Tibial nerve (tissue), 4 donors: ENCODE measurements at places on chromosomes 7 and 10. TPM values are rescaled to one million over a fixed set of nuclear protein-coding genes. Genes with fewer than 3 reads are reported as not detected.

GRCh38 chr10:48667960-48668590 lies 16.6 kb upstream of the WDFY4 start:
- no peaks in the 10 kb centered on the region for H3K36me3 ChIP-seq
- DNase-seq: no peak
- no peaks in the 10 kb centered on the region for H3K27me3 ChIP-seq
- H3K4me3 ChIP-seq: no peak overlapping the region
- peaks cover 7% of the 10 kb centered on the region for H3K4me1 ChIP-seq
- no peak overlapping the region for H3K27ac ChIP-seq

DNA sequence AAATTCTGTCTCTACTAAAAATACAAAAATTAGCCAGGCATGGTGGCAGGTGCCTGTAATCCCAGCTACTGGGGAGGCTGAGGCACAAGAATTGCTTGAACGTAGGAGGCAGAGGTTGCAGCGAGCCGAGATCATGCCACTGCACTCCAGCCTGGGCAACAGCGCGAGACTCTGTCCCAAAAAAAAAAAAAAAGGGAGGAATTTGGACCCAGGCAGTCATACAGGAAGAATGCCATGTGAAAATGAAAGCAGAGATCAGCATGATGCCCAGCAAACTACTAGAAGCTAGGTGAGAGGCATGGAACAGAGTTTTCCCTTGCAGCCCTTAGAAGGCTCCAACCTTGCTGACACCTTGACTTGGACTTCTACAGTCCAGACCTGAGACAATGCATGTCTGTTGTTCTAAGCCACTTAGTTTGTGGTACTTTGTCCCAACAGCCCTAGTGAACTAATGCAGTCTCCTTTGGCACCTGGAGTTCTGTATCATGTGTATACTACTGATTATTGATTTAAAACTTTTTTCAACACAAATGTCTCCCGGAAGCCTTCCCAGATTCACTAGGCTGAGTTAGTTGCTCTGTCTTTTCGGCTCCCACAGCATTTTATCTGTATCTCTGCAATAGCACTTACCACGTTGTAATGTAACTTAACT lies 10.2 kb upstream of the BAG3 start:
- H3K27me3 ChIP-seq: no peaks in the 10 kb centered on the region
- no peak overlapping the region for H3K27ac ChIP-seq
- no peaks in the 10 kb centered on the region for H3K36me3 ChIP-seq
- no peak for DNase-seq
- no peak overlapping the region for H3K4me3 ChIP-seq
- H3K4me1 ChIP-seq: no peaks in the 10 kb centered on the region

Gene ANKRD2
- total RNA-seq: 0.22 TPM

DNA sequence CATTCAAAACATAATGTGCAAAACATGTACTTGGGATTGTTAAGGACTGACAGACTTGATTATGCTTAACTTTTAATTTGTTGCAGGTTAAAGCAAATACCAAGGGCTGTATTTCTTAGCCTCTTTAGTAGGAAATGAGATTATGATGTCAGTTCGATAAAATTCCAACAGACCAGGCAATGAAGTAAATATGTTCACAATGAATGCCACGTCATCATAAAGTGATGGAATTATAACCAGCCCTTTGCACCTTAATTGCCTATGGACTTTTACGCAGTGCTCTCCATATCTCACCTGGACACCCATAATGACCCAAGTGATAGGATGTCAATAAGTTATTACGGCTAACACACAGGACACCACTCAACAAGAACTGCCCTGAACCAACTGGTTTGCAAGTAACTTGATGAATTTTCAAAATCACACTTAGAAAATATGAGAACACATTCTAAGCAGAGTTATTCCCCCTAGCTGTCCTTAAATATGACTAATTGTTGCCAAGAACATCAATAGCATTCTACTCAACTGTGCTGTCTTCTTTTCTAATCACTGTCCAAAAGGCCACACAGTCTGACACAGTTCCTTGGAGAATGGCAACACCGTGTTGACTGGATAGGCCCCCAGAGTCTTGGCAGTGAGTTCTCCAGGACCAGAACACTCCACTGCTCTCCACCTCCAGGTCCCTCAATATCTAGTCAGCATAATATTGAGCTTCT lies 115.0 kb downstream of the CHCHD3 start:
- DNase-seq: no peak
- no peaks in the 10 kb centered on the region for H3K4me1 ChIP-seq
- no peaks in the 10 kb centered on the region for H3K36me3 ChIP-seq
- H3K27me3 ChIP-seq: no peaks in the 10 kb centered on the region

Gene ARHGEF5
- total RNA-seq: 9.8 TPM

DNA sequence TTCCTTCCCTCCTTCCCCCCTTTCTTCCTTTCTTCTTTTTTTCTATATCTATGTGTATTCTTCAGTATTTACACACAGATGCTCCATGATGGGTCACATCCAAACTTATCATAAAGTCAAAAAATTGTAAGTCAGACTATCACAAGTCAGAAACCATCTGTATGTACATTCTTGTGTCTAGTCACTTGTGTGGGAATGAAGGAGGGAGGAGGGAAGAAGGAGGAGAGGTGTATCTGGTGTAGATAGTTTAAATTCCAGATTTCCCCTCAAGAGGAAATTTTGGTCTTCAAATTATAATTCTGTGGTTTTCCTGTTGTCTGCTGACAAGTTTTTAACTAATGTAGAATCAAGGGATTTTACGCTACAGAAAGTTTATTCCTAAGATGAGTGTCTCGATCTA lies 287.2 kb downstream of the ETV1 start:
- H3K4me1 ChIP-seq: no peaks in the 10 kb centered on the region
- DNase-seq: no peak
- H3K27ac ChIP-seq: no peak overlapping the region
- H3K4me3 ChIP-seq: no peak overlapping the region
- no peaks in the 10 kb centered on the region for H3K27me3 ChIP-seq

DNA sequence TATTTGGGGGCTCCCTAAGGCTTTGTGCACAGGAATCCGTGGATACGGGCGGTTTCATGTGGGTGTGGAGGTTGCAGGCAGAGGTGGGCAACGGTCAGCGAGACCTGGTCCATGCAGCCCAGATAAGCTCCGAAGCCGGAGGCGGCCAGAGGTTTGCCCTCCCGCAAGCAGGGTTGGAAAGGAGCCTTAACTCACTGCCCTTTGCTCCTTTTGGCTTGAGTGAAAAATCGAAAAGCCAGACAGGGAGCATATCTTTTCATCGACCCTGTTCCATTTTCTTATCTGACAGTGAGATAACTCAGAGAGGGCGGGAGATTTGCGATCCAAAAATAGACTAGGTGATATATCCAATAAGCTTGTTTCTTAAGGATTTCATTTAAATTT lies 1.5 kb downstream of the GRM3 start:
- no peaks in the 10 kb centered on the region for H3K36me3 ChIP-seq
- H3K27ac ChIP-seq: no peak overlapping the region
- no peaks in the 10 kb centered on the region for H3K4me1 ChIP-seq
- H3K4me3 ChIP-seq: no peak overlapping the region

Gene CPA2
- total RNA-seq: 1.5 TPM

DNA sequence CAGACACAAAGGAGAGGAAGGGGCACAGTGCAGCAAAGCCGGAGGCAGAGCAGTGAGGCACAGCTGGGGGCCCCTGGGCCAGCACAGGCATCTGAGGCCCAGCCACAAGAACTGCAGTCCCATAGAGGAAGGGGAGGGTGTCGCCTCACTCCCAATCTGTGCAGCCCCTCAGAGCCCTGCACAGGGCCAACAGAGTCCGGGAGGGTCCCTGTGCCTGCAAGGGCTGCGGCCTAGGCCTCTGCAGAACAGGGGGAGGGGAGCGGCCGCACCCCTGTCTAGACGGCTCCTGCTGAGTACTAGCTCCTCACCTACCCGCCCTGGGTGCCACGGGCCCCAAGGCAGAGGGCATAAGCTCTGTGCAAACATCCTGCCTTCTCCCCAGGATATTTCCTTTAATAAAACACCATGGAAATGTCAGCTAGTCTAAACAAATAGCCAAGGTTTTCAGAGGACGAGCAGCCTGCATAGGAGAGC lies 32.4 kb upstream of the RET start:
- peak; percentile 5 for DNase-seq
- no peaks in the 10 kb centered on the region for H3K4me1 ChIP-seq

DNA sequence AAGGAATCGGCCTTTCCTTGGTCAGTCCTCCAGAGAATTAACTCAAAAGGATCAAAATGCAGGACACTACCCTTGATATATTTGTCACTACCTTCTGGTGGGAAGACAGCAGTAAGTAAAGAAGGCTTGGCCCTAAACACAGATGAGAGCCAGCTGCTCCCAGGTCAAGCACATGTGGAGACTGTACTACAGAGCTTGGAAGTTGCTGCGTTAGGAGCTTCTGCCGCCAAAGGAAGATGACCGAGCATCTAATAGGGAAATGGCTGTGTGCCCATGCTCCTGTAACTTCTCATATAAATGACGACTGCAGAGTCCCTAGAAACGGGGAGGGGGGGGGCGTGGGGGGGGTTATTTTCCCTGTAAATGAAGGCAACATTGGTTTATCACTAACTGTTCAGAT lies 59.0 kb downstream of the PODXL start:
- no peaks in the 10 kb centered on the region for H3K27me3 ChIP-seq
- no peak overlapping the region for H3K27ac ChIP-seq
- DNase-seq: no peak
- no peaks in the 10 kb centered on the region for H3K4me1 ChIP-seq
- H3K4me3 ChIP-seq: no peak overlapping the region

Gene SLC18A3
- total RNA-seq: not detected

- no peaks in the 10 kb centered on the region for H3K27me3 ChIP-seq
- H3K4me3 ChIP-seq: no peak overlapping the region
- H3K36me3 ChIP-seq: no peaks in the 10 kb centered on the region
Observed at GRCh38 chr7:18655912-18656311, 160.4 kb downstream of the HDAC9 start.

- peak overlapping the region; percentile 52 for H3K4me3 ChIP-seq
- peaks cover 7% of the 10 kb centered on the region for H3K4me1 ChIP-seq
- H3K27ac ChIP-seq: peak overlapping the region; percentile 74
- no peaks in the 10 kb centered on the region for H3K36me3 ChIP-seq
- H3K27me3 ChIP-seq: peaks cover 45% of the 10 kb centered on the region
Observed at GRCh38 chr7:8260871-8261694, 884 bp downstream of the ICA1 start.

Gene HTR7
- total RNA-seq: 0.42 TPM

Gene NOM1
- 23.3 TPM for total RNA-seq

DNA sequence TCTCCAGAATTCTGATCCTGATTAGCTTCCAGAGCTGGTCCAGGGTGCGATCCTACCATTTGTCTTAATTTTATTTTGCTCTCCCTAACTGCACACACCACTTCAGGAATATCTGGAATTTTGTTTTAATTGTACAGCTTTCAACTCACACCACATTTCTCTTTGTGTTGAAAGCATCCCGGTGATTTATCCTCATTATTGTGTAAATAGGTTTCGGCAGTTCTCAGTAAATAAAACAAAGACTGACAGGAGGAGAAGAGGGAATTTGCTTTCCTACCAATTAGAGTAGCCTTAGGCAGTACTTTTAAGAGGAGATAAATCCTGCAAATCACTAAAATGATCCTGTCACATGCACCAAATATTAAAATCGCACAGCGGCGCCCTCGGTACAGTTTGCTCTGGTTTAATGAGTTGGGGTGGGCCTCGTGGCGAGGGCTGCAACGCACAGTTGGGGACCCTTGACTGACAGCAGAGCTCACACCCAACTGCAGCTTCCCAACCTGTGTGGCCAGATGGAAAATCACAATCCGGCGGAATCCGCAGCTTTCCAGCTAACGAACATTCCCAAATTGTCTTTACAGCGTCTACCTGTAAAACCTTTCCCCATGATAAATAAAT lies 62.6 kb downstream of the EBF3 start:
- no peaks in the 10 kb centered on the region for H3K4me1 ChIP-seq
- no peak for DNase-seq
- H3K4me3 ChIP-seq: no peak overlapping the region
- H3K36me3 ChIP-seq: no peaks in the 10 kb centered on the region

Gene WASHC2C
- 39.0 TPM for total RNA-seq

Gene NAT16
- not detected for total RNA-seq

Gene TMEM196
- not detected for total RNA-seq

GRCh38 chr10:79007421-79008319 lies 61.1 kb upstream of the ZMIZ1 start:
- H3K27me3 ChIP-seq: no peaks in the 10 kb centered on the region
- H3K36me3 ChIP-seq: no peaks in the 10 kb centered on the region

- H3K36me3 ChIP-seq: no peaks in the 10 kb centered on the region
- H3K4me3 ChIP-seq: no peak overlapping the region
- no peaks in the 10 kb centered on the region for H3K4me1 ChIP-seq
- peaks cover 11% of the 10 kb centered on the region for H3K27me3 ChIP-seq
- H3K27ac ChIP-seq: no peak overlapping the region
- DNase-seq: no peak
Observed at GRCh38 chr10:117740088-117740487, 197.5 kb downstream of the EMX2 start.

Gene PCGF5
- total RNA-seq: 29.6 TPM

DNA sequence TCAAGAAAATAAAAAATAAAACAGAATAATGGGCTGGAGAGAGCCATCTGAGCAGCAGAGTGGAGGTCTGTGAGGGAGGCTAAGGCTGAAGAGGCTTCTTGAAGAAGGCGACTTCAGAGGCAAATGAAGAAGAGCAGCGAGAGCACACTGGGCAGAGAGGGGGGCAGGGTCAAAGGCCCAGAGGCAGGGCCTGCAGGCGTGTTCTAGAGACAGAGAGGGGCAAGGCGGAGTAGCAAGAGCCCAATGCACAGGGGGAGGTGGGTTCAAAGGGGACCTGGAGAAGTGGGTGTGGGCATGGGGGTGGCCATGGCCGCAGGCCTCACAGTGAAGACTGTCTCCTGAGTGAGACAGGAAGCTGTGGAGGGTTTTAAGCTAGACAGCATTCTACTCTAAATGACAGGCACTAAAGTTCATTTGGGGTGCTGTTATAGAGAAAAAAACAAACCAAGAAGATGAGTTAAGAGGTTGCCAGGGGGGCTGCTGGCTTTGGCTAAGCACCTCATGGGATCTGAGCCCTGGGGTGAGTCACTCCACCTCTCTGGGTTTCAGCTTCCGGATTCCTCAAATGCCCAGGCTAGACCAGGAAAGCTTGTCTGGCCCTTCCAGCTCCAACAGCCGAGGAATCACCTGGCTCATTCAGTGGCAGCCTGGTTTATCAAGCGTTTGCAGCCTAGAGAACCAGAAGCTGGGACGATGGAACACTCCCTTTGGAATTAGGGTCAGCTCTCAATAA lies 81.7 kb downstream of the DLG5 start:
- no peak overlapping the region for H3K27ac ChIP-seq
- peaks cover 56% of the 10 kb centered on the region for H3K36me3 ChIP-seq
- peaks cover 12% of the 10 kb centered on the region for H3K4me1 ChIP-seq
- no peak overlapping the region for H3K4me3 ChIP-seq
- DNase-seq: no peak
- H3K27me3 ChIP-seq: no peaks in the 10 kb centered on the region

Gene HPS1
- 79.2 TPM for total RNA-seq
